ENCODE measurements at places on chromosomes 2 and 18. TPM values are rescaled to one million over a fixed set of nuclear protein-coding genes. Genes with fewer than 3 reads are reported as not detected.

- no peak for DNase-seq
These were observed 43.7 kb downstream of the FSHR start for GRCh38 chr2:49110571-49110970.

TBR1 gene
- not detected for total RNA-seq

- no peak for DNase-seq
These were observed 26.7 kb upstream of the VPS54 start for GRCh38 chr2:64045938-64046337.

MYO1B gene
- total RNA-seq = 15.6 TPM

FBXO15 gene
- total RNA-seq = 0.67 TPM

- DNase-seq = no peak
These were observed 59.2 kb upstream of the FZD7 start for GRCh38 chr2:201974171-201975100.

- no peak for DNase-seq
These were observed 90.8 kb downstream of the ARL4C start for GRCh38 chr2:234406085-234406484.

- DNase-seq = peak; percentile 42
These were observed 30.7 kb downstream of the LYPD6B start for GRCh38 chr2:149068996-149069888.

GRCh38 chr18:62844850-62845643 lies 129.7 kb downstream of the PHLPP1 start:
- DNase-seq = peak; percentile 69
